ENCODE measurements at places on chromosomes 16 and 17.

DNA sequence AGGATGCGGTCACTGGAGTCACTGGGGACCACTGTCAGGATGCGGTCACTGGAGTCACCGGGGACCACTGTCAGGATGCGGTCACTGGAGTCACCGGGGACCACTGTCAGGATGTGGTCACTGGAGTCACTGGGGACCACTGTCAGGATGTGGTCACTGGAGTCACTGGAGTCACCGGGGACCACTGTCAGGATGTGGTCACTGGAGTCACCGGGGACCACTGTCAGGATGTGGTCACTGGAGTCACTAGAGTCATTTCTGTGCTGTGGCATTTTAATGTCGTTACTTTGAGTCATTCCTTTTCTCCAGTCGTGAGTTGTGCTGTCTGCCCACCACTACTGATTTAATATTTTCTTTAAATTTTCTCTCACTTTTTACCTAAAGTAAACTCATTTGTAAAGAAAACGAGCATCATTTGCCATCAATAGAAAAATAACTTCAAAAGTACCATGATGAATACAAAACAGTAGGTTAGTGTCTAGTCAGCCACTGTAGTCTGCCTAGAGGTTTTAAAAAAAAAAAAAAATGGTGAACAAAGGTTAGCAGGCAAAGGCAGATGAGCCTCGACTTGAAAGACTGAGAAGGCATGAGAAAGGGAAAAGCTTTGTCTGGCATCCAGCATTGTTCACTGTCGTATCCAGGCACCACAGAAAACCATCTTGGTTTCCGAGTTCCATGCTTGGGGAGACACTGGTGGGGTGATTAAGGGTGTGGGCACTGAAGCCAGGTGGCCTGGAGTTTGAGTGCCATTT is 346.6 kb downstream of the SNX29 start:
- DNase-seq, result peak; percentile 24

DNA sequence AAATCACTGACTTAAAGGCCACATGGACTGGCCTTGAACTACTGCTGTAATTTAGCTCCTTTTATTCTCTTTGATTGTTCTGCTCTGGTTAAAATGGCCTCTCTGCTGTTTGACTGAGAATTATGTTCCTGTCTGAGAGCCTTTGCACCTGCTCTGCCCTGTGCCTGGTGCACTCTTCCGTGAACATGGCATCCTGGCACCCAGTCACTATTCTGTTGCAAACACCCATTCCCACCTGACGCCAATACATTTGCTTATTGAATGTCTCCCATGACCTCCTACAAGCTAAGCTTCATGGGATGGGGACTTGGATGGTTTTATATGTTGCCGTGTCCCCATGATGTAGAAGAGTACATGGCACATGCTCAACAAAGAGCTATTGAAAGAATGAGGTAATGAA is 20.1 kb downstream of the HSD17B2 start:
- DNase-seq, result no peak

DNA sequence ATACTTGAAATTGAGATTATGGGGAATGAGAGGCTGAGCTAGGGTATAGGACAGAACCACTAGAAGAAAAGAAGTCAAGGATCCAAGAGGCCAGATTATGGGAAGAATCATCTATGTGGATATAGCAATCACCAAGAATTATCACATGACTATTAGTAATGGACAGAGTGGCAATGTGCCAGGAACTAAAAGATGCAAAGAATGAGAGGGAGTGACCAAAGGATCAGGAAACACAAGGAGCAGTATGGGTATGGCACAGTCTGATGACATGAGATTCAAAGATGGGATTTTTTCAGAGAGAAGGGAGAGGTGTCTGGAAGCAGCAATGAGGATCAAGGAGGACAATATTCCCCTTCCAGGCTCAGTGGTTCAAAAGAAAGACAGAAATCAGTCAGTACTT is 212.2 kb downstream of the AATF start:
- no peak for DNase-seq

DNA sequence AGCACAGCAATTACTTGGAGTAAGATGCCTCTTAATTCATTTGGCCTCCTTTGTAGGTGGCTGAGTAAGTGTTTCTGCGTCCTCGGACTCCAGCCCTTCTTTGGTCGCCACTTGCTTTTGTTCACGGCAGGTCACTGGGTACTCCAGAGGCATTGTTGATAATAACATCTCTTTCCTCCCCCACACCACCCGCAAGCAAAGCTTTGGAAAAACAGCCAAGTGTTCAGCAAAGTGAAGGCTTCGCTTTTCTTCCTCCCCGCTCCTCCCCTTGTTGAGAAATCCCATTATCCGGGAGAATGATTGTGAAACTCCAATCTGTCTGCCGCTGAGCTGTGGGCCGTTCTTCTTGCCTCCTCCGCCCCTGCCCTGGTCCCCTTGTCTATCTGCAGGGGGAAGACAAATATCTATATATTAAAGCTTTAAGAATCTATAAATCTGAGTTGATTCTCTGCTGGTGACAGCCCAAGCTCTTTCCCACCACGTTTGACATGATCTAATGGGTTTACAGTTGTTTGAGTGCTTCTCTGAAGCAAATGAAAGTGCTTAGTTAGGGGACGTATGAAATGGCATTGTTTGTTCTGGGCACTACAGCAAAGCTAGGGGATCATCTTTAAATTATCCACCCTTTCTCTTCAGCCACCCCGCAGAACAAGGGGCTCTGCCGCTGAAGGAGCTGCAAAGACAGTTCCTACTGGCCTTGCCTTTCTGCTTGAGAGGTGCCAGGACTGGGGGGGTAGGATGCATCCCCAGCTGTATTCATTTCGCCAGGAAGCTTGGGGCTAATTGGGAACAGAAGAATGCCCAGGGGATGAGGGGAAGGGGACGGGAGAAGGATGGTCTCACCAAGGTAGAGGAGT is 167.1 kb downstream of the CCDC182 start:
- DNase-seq, result no peak

GRCh38 chr17:77564278-77564920 is 394.1 kb upstream of the TNRC6C start:
- no peak for DNase-seq

DNA sequence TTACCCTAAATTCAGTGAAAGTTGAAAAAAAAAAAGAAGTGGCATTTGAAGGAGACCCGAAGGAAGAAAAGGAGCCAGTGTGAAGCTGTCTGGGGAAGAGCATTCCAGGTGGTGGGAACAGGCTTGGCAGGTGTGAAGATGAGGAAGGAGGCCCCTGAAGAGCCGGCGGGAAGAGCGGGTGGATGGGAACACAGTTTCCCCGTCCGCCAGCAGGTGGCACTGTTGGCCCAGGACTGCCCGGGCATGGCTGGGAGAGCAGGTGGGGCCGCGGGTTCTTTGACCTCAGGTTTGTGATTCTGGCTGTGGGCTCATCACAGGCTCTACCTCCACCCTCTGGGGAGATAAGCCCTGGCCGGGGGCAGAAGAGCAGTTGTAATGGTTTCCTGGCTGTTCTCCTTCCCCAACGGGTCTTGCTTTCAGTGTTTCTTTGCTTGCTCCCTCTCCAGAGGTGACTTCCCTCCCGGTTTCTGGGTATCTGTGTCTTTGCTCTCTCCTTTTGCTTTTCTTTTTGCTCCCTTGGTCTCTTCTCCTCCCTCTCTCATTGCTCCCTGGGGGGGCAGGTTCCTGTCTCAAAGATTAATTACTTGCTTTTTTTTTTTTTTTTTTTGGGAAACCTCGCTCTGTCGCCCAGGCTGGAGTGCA is 32.3 kb downstream of the RAP1GAP2 start:
- peak; percentile 77 for DNase-seq

DNA sequence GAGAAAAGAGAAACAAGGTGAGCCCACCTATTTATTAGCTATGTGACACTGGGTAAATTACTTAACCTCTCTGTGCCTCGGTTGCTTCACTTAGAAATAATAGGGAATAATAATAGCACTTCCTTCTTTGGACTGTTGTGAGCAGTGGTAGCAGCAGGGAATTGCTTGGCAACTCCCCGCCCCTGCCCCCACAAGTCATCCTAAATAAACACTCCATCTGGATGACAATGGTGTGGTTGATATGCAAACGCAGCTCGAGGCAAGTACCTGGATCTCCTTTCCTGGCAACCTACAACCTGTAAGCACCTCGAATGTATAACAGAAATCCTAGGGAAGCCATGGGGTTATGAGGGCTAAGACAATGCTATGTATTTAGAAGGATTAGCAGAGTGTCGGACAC is 9.1 kb downstream of the TEKT3 start:
- no peak for DNase-seq

GRCh38 chr16:29237971-29238370 is 168.5 kb downstream of the NPIPB11 start:
- DNase-seq, result no peak

- DNase-seq, result no peak
These were observed 12.3 kb upstream of the CMTM3 start for GRCh38 chr16:66592241-66592640.

DNA sequence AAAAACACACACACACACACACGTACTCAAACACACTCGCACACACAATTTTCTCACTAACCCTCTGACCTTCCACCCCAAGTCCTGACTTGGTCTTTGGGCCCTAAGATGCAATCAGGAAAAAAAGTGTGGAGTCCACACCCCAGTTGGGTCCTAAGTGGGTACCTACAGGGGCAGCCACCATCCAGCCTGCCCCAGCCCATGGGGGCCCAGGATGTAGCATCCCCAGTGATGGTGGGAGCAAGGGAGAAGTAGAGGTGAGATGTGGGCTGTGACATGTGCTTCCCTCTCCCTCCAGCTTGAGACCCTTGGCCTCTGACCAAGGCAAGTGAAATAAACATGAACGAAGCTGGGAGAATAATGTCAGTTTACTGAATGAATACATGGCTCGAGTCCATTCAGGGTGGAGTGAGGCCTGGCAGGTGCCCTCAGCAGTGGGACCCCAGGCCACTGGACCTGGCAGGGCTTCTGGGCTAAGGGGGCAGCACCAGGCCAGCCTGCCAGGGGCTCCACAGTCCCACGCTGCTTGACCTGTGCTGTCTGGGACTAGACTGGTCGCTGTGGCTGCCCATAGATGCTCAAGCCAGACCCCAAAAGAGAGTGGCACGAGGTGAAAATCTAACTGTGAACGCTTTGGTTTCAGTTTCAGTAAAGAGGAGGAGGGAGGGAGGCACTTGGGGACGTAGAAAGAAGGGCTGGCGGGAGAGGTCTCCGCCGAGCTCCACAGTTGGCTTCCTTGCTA is 73.7 kb downstream of the MRC2 start:
- DNase-seq, result no peak

DNA sequence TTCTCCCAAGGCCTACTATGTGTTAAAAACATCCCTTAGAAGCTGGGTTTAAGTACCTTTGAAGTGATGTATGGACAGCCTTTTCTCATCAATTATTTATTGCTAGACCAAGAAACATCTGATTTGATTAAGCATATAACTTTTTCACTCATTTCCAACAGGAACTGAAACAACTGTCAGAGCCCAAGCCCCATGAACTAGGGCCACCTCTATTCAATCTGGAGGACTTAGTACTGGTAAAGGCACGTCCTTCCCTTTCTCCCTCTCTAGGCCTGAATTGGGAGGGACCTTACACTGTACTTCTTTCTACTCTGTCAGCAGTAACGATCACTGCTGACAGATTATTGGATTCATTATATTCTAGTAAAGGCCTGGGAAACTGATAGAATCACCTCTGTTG is 612.0 kb upstream of the CDH8 start:
- DNase-seq, result no peak

DNA sequence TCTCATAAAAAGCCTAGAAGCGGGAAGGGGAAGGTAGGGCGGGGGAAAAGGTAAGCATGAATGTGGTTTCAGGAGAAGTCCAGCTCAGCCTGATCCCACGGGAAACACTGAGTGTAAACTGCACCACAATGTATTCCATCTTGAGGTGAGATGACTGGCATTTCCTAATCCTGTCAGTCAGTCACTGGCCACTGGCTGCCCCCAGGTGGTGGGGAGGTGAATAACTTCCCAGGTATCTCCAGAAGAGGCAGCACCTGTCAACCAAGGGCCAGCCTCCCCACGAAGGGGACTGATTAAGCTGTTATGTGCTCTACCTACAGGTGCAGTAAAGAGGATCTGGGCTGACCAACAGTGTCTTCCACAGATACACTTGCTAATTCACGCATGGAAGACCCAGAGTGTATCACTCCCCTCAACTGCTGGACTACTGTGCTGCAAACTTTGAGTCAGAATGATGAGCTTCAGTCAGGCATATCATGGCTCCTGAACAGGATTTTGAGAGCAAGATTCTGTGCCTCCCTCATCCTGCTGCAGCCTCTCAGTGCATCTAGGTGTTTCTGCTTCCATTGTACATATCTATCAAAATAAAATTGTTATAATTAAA is 108.5 kb upstream of the CCL2 start:
- DNase-seq, result peak; percentile 11

DNA sequence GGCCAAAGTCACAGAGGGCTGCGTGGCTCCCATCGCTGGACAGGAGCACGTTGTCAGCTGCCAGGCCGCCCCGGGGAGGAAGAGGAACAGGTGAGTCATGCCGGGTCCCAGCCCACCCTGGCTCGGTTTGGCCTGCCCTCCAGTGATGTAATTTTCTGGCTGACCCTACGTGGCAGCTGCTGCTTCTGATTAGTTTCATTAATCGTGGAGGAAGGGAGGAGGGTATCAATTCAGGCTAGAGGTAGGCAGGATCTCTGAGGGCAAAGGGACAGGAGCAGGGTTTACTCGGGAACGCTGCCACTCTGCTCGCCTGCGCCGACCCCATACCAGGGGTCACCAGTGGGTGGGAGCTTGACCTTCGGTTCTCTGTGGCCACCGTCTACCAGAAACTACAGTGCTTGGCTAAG is 11.7 kb upstream of the SPATA32 start:
- no peak for DNase-seq

DNA sequence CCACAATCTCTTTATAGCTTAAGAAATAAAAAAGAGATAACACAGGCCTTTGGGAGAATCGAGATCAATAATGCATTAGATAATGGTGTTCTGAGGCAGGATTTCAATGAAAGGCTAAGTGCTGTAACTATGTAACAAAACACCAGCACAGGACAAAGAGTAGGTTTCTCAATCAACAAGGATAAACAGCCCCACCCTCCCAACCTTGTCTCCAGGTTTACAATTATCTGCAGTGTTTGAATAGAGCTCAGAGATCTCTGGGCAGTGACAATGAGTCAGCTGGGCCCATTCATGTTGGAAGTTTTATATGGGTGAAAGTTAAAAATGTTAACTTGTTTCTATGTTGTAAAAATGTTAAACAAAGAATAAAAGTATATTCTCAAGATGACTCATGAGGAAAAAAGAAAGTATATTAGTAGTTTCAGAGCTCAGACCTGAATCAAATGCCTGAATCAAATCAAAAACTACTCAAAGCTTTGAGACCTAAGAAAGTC is 17.0 kb upstream of the KRT20 start:
- DNase-seq, result no peak

DNA sequence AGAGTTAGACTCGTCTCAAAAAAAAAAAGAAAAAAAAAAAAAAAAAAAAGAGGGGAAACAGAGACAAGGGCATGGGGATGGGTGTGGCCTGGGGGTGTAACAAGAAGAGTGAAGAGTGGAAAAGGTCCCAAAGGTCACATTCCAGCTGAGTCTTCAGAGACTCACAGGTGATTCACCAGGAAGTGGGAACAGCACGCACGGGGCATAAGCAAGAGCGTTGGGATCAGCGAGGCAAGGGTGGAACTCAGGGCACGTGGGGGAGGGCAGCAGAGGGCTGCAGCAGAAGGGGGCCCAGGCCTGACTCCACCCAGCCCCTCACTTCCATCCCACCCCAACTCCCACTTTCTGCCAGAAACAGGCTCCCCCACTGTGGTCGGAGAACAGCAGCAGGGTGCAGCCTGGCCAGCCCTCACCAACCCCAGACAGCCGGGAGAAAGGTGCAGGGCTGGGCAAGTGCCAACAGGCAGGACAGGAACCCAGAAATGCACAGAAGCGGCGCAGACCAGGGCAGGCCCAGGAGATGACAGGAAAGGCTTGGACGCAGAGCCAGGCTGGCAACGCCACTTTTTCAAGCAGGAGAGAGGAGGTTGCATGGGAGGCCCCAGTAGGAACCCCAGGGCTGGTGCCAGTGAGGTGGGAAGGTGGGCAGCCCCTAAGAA is 3.3 kb downstream of the MEAK7 start:
- no peak for DNase-seq

- no peak for DNase-seq
These were observed 111.4 kb upstream of the MYOCD start for GRCh38 chr17:12554251-12554650.

All from naive thymus-derived CD4-positive, alpha-beta T cell (primary cell).